K562 (cell line): ENCODE measurements at places on chromosomes 13 and 19.

- H3K27ac ChIP-seq, result no peak overlapping the region
- H3K4me1 ChIP-seq, result no peaks in the 10 kb centered on the region
- no peak overlapping the region for H3K4me3 ChIP-seq
- no peaks in the 10 kb centered on the region for H3K36me3 ChIP-seq
- no peaks in the 10 kb centered on the region for H3K27me3 ChIP-seq
Measured at GRCh38 chr19:30887042-30887441, 462.2 kb downstream of the TSHZ3 start.

GRCh38 chr19:3479177-3479833, 1.0 kb downstream of the SMIM24 start:
- peaks cover 21% of the 10 kb centered on the region; the same call in 1 of the 3 replicates for H3K27me3 ChIP-seq
- DNase-seq, result peak; percentile 85
- H3K4me3 ChIP-seq, result peak overlapping the region; percentile 43
- H3K4me1 ChIP-seq, result peaks cover 45% of the 10 kb centered on the region
- H3K36me3 ChIP-seq, result no peaks in the 10 kb centered on the region
- H3K27ac ChIP-seq, result no peak overlapping the region

DNA sequence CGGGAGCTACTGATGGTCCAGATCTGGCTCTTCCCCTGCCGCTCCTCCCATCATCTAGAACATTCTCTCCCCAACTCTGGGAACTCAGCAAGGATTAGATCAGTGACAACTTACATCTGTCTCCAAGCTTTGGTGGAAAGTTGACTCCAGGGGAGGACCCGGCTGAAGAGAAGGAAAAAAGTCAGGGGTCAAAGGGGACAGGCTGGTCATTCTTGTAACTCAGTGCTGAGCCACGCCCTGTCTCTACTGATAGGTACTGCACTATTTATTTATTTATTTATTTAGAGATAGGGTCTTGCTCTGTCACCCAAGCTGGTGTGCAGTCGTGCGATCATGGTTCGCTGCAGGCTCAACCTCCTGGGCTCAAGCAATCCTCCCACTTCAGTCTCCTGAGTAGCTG, 14.3 kb downstream of the PLEKHA4 start:
- H3K4me3 ChIP-seq, result no peak overlapping the region
- peaks cover 26% of the 10 kb centered on the region for H3K4me1 ChIP-seq
- no peaks in the 10 kb centered on the region; the same call in 2 of the 3 replicates for H3K36me3 ChIP-seq
- no peaks in the 10 kb centered on the region for H3K27me3 ChIP-seq

- no peak overlapping the region for H3K4me3 ChIP-seq
- no peaks in the 10 kb centered on the region for H3K27me3 ChIP-seq
- peaks cover 28% of the 10 kb centered on the region; the same call in 2 of the 3 replicates for H3K4me1 ChIP-seq
- H3K27ac ChIP-seq, result no peak overlapping the region
- DNase-seq, result no peak
- no peaks in the 10 kb centered on the region for H3K36me3 ChIP-seq
Measured at GRCh38 chr19:28583242-28583641, 629.7 kb downstream of the UQCRFS1 start.

- no peak overlapping the region for H3K4me3 ChIP-seq
- no peaks in the 10 kb centered on the region for H3K36me3 ChIP-seq
- no peak overlapping the region for H3K27ac ChIP-seq
- no peaks in the 10 kb centered on the region for H3K27me3 ChIP-seq
- no peak for DNase-seq
- no peaks in the 10 kb centered on the region for H3K4me1 ChIP-seq
Measured at GRCh38 chr19:36672368-36672767, 5.7 kb upstream of the ZNF461 start.

DNA sequence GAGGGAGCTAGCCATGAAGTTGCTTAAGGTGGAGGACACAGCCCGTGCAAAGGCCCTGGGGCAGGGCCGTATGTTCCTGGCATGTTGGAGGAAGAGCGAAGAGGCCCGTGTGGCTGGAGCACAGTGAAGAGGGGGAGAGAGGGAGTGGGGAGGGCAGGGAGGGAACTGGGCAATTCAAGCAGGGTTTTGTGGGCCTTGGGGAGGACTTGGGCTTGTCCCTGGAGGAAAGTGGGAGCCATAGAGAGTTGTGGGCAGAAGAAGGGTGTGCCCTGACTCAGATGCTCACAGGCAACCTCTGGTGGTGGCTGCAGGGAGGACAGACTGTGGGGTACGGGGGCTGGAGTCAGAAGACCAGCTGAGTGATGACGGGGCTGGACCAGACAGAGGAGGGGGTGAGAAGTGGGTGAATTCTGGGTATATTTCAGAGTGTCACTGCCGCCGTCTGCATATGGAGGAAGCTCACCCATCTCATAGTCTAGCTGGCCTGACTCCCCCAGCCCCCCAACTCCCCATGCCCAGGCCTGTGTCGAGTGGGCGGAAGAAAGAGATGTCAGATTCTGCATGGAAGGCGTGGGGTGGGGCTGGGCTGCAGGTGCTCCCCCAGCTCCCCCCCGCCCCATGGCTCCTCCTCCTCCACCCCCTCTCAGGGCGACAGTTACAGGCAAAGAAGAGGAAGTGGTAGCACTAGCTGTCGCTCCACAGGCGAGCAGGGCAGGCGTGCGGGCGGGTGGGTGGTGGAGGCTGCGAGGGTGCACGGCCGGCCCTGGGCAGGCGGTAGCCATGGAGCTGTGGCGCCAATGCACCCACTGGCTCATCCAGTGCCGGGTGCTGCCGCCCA, at the start of gene VAV1:
Gene VAV1, plus strand, starts transcription at position 681 of the 838 bp plus-strand sequence. Its CDS starts 100 bp downstream, at position 781.
- peaks cover 32% of the 10 kb centered on the region for H3K4me1 ChIP-seq
- H3K4me3 ChIP-seq, result peak within 1 kb of the TSS; percentile 62
- no peaks in the 10 kb centered on the region for H3K27me3 ChIP-seq
- H3K36me3 ChIP-seq, result no peaks in the 10 kb centered on the region
- H3K27ac ChIP-seq, result peak within 1 kb of the TSS; percentile 58

DNA sequence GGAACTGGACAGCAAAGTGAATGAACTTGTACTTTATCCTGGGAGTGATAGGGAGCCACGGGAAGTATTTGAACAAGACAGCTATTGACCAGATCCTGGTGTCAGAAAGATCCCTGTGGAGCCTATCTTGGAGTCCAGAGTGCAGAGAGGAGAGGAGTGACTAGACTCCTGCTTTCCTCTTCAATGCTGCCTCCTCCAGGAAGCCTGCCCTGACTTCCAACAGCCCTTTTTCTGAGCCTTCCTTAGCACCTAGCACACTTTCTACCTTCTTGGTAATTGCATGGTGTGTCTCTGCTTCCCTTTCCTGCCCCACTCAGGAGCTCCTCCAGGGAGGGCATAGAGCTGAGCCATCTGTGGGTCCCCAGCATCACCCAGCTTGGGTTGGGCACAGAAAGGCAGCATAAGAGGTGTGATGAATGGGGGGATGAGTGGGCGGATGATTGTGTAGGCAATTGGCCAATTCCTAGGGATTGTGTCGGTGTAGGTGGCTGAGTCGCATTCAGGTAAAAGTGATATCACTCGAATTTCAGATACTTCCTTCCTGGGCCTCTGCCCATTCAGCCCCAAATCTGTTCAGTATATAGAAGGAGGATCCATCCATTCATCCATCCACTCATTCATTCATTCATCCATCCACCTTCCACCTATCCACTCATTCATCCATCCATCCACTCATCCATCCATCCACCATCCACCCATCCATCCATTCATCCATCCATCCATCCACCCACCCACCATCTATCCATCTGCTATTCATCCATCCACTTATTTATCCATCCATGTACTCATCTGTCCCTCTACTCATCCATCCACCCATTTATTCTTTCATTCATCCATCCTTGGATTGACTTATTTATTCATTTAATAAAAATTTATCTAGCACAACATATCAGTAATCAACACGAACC, 26.9 kb downstream of the CYP4F22 start:
- H3K4me3 ChIP-seq, result no peak overlapping the region
- no peaks in the 10 kb centered on the region for H3K36me3 ChIP-seq
- no peak overlapping the region for H3K27ac ChIP-seq
- no peaks in the 10 kb centered on the region for H3K4me1 ChIP-seq

DNA sequence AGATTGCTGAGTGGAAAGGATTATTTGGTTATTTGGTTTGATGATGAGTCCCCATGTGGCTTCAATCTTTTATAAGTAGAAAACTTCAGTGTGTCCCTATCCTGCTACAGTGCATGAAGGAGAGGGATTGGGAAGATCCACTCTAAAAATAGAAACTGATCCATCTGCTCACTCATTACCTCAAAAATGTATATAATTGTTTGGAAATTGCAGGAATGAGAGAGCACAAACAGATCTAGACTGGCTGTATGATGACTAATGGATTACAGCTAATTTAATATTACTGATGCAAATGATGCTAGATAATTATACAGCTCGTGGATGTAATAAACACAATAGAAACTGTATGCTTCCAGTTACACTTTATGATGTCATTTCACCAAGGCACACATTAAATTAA, 625.3 kb upstream of the PRR20A start:
- H3K27me3 ChIP-seq, result no peaks in the 10 kb centered on the region
- no peak for DNase-seq
- no peaks in the 10 kb centered on the region for H3K4me1 ChIP-seq
- H3K27ac ChIP-seq, result no peak overlapping the region

DNA sequence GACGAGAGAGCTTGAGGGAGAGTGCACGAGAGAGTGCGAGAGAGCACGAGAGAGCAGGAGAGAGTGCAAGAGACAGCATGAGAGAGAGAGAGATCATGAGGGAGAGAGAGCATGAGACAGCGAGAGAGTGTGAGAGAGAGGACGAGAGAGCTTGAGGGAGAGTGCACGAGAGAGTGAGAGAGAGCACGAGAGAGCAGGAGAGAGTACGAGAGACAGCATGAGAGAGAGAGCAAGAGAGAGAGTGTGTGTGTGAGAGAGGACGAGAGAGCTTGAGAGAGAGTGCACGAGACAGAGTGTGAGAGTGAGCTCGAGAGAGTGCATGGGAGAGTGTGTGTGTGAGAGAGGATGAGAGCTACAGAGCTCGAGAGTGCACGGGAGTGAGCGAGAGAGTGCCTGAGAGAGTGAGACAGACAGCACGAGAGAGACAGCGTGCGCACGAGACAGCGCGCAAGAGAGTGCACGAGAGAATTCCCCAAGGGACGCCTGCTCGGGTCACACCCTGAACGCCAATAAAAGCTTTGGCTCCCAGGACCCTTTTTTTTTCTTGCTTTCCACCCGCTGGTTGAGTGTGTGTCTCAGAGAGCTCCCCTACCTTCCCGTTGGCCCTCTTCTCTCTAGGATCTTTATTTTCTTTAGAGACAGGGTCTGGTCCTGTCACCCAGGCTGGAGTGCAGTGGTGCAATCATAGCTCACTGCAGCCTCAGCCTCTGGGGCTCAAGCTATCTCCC, 3.7 kb downstream of the CD70 start:
- H3K36me3 ChIP-seq, result no peaks in the 10 kb centered on the region
- H3K27ac ChIP-seq, result no peak overlapping the region; the same call in 2 of the 3 replicates
- peaks cover 22% of the 10 kb centered on the region; the same call in 2 of the 3 replicates for H3K4me1 ChIP-seq
- peak; percentile 32 for DNase-seq
- no peaks in the 10 kb centered on the region; the same call in 2 of the 3 replicates for H3K27me3 ChIP-seq

DNA sequence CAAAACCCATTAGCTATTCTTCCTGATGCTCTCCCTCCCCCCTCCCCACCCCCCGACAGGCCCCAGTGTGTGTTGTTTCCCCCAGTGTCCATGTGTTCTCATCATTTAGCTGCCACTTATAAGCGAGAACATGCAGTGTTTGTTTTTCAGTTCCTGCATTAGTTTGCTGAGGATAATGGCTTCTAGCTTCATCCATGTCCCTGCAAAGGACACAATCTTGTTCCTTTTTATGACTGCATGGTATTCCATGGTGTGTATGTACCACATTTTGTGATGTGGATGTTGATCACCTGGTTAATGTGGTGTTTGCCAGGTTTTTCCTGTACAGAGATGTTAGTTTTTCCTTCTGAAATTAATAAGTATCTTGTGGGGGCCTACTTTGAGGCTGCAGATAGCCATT, 31.5 kb downstream of the TDRD12 start:
- H3K36me3 ChIP-seq, result no peaks in the 10 kb centered on the region
- H3K4me3 ChIP-seq, result no peak overlapping the region
- no peak for DNase-seq
- no peaks in the 10 kb centered on the region; the same call in 1 of the 2 replicates for H3K4me1 ChIP-seq
- H3K27me3 ChIP-seq, result peaks cover 17% of the 10 kb centered on the region
- no peak overlapping the region for H3K27ac ChIP-seq
